NCI-H1417 treated with DMSO at 0.1 percent for 48 hours (cell line): ENCODE measurements at places on chromosomes 3 and 15.

- no peak for DNase-seq
Measured at GRCh38 chr3:61507946-61508345, 53.4 kb upstream of the PTPRG start.

DNA sequence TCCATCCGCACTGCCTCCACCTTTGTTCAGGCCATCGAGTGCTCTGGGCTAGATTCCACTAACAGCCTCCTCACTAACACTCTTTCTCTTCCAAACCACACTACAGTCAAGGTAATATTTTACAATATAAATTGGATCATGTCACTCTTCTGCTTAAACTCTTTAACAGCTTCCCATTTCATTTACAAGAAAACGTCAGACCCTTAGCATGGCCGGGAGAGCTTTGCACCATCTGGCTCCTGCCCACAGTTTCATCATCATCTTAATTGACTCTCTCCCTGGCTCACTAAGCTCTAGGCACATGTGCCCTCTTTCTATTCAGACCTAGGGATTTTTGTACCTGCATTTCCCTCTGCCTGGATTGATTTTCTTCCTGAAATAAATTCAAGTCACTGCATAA lies 354.7 kb downstream of the FGF12 start:
- DNase-seq = no peak

- DNase-seq = no peak
Measured at GRCh38 chr3:186682812-186683211, 17.0 kb downstream of the HRG start.

DNA sequence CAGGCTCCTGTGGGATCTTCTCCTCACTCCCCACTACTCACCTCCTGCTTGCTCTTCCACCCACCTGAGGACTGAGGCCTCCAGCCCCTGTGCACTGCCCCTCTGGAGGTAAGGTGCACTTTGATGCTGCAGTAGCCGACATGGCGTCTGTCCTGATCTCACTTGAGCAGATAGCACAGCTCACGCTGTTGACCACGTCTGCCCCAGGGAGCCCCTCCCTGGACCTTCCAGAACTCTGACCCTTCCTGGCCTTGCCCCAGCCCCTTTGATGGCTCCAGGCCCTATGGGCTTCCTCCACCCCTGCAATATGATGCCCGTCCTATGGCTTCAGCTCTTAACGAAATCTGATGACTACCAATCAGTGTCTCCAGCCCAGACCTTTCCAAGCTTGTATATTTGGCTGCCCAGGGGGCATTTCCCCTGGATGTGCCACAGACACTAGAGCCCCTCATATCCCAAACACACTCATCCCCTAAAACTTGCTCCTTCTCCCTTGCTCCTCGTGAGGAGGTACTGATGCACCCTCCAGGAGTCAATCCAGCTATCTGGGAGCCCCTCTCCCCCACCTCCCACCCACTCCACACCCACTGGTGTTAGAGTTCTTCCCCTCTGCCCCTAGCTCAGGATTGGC lies 27.1 kb downstream of the KY start:
- no peak for DNase-seq

DNA sequence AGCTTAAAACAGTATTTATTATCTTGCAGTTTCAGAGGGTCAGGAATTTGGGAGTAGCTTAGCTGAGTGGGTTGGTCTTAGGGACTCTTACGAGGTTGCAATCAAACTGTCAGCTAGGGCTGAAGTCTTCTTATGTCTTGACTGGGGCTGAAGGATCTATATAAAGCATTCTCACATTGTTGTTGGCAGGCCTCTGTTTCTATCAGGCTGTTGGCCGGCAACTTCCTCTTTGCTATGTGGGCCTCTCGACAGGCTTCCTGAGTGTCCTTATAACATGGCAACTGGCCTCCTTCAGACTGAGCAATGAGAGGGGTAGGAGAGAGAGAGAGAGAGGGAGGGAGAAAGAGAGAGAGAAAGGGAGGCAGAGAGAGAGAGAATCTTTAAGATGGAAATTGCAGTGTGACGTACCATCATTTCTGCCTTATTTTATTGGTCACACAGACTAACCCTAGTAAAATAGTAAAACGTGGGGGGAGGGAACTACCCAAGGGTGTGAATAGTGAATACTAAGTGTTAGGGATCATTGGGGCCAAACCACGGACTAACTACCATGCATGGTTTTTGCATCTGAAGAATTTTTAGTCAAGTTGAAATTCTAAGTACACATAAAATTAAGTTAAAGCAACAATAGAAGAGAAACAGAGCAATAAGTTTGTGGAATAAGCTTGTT lies 16.1 kb downstream of the FGF7 start:
- no peak for DNase-seq

DNA sequence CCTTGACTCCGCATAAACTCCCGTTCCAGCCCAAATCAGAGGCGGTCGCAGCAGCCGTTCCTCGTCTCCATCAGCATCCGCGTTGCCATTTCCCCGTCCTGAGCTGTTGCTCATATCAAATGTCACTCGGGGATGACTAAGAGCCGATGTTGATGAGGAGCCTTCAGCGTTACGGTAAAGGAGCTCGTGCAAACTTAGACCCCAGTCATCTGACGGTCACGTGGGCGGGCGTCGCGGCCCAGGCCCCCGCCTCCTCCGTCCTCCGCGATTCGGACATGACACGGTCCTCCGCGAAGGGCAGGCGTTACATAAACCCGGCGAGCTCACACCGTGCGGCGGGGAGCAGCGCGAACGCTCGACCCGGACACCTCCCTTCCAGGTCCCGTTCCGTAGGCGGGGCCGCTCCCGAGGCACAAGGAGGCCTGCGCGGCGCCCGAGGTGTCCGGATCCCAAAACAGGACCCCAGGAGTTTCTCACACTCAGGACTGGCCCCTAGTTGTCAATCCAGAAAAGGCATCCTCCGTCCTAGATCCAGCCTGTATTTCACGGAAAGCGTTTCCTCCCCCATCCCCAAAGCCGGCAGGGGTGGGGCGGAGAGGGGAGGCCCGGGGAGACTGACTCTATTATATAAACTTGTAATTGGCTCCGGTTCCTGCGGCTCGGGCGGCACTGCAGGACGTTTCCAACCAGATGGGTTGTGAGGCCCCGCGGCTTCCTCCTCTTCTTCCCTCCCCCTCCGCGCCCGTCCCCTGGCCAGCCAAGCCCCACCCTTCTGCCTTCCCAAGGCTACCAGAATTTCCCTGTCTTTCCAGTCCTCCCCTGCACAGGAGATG lies 100.0 kb upstream of the IGF1R start:
- DNase-seq = no peak

DNA sequence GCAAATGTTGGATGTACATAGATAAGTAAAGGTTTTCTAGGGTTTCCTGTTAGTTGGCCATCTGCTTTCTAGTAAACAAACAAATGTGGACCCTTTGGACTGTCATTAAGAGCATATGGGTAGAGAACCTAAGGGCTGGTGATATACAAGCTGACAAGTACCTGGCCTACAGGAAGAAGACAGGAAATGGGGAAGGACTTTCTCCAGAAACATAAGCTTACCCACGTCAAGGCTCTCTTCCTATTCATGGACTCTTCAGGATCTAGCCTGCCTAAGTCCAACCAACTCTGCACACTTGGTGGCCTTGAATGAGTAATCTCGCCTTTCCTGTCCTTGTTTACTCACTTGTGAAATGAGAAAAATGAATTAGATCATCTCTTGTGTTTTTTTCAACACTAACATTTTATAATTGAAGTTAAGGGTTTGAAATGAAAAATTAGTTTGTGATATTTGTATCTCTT lies 22.2 kb upstream of the GOLIM4 start:
- DNase-seq = no peak

GRCh38 chr3:126151562-126152302 lies 28.7 kb downstream of the ALDH1L1 start:
- DNase-seq = no peak

DNA sequence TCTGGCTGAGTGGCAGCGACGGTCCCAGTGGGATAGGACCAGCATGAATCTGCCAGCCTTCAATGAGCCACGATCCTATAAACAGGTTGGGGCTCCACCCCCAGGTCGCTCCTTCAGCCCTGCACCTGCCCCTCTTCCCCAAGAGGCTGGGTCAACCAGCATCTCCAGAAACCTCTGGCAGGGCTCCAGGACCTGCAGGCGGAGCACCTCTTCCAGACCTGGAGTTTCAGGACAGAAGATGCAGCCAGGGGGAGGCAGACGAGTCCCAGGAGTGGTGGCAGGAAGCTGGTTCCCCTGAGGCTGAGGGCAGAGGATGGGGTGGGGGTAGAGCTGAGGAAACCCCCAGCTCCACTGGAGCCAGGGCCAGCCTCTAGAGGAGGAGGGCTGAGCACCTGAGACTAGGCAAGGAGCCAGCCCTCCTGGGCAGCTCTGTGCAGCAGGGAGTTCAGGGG lies at the start of gene PLA2G4D:
PLA2G4D (minus strand) TSS at position 51 of the 452 bp plus-strand sequence. CDS start 103 bp downstream, outside the sequence.
- no peak for DNase-seq

GRCh38 chr3:115996420-115997108 lies 373.3 kb downstream of the GAP43 start:
- DNase-seq = no peak

GRCh38 chr3:4866866-4867265 lies 112.4 kb upstream of the BHLHE40 start:
- no peak for DNase-seq

GRCh38 chr15:52200831-52201365 lies 9.7 kb upstream of the GNB5 start:
- no peak for DNase-seq

GRCh38 chr15:78397382-78397781 lies 40.6 kb upstream of the IREB2 start:
- DNase-seq = no peak

DNA sequence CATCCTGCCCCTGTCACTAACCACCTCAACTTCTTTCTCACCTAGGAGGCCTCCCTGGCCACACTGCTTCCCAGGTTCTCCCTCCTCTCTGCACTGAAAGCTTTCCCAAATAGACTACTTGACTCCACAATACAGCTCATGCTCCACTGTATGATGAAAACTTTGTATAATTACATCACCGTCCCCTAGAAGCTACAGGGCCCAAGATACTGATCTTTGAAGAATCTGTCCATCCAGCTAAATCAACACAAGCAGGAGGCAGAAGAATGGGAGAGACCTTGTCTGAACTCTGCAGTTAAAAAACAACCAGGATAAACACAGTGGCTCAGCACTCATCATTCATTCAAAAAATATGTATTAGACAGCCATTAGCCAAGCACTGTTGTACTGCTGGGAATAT lies 26.4 kb upstream of the RPS17 start:
- no peak for DNase-seq

GRCh38 chr3:182135056-182135455 lies 423.3 kb downstream of the SOX2 start:
- DNase-seq = no peak
